ENCODE measurements at places on chromosomes 6 and 20.

- no peak for DNase-seq
Measured at GRCh38 chr6:142381845-142382378, 80.1 kb downstream of the ADGRG6 start.

GRCh38 chr6:35397806-35398418 is 54.2 kb upstream of the FANCE start:
- no peak for DNase-seq

GRCh38 chr20:58716476-58717277 is 24.1 kb downstream of the NPEPL1 start:
- DNase-seq: no peak

GRCh38 chr6:122832459-122832858 is 43.4 kb downstream of the SMPDL3A start:
- DNase-seq: no peak

- no peak for DNase-seq
Measured at GRCh38 chr20:615514-615913, 5.4 kb upstream of the TCF15 start.
